ENCODE measurements at places on chromosomes 7 and 10.
A peak's percentile ranks its signal among the peaks of the same experiment; 100 is the strongest.

DNA sequence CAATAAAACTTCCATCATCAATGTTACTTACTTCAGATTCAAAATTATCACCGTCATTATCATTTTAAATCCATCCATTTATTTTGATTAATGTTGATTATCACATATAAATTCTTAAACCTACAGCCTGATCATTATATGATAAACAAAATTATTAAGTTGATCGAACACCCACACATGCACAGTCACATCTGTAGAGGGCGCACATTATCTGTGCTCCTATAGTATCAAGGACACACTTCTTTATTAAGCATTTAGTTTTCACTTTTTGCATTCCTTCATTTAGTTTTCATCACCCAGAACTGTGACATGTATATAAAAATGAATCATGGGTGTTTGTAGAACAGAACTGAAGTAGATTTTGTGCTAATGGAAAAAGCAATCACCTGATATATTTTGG is 26.2 kb upstream of the ZNF716 start:
- DNase-seq, result no peak

- DNase-seq, result no peak
These were observed 237.2 kb downstream of the SKAP2 start for GRCh38 chr7:26627221-26627620.

DNA sequence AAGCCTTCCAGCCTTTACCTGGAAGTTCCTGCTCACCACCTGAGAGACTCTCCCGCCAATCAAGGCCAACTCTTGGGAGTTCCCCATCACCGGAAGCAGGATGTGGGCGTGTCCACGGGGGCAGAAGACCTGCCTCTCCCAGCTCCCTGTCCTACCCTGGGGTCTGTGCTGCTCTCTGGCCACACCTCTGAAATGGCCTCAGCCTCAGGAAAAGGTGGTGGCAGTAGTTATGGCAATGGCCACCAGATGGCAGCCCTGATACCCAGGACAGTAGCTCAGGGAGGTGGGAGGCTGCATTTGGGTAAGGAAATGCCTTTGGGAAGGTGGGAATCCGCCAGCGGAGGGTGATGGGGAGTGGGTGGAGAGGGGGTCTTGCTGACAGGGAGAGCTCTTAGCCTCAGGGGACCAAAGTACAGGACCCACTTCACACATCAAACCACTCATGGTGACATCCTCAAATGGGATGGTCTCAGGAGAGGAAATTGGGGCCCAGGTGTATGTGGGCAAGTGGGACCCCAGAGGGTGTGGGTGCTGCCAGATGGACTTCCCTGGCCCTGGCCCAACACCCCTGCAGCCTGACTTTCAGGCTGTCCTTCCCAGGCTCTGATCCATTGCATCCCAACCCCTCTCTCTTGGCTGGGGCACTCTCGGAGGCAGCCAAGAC is 33.9 kb downstream of the KAZALD1 start:
- DNase-seq, result peak; percentile 50

DNA sequence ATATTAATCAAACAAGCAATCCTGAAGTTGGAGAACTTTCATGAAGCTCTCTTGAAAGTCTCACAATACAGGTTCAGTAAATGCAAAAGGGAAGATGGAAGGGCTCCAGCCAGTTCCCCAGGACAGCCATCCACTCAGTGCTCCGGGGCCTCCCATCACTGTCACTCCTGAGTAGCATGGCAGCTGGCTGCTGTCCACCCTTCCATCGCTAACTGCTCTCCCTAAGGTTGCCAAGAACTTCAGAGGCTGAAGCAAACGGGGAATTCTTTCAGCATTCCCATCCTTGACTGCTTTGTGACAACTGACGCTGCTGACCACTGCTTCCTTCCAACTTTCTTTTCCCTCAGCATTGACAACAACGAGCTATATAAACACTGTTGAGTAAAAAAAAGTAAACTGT is 69.1 kb downstream of the VPS41 start:
- DNase-seq, result no peak

- DNase-seq, result no peak
These were observed 3.4 kb downstream of the BNIP3 start for GRCh38 chr10:131978366-131978765.

GRCh38 chr10:76736815-76737618 is 900.6 kb downstream of the KCNMA1 start:
- DNase-seq, result no peak

- no peak for DNase-seq
These were observed 231.1 kb downstream of the GPR158 start for GRCh38 chr10:25405871-25406270.

GRCh38 chr10:78351809-78352208 is 318.1 kb downstream of the RPS24 start:
- DNase-seq, result no peak

DNA sequence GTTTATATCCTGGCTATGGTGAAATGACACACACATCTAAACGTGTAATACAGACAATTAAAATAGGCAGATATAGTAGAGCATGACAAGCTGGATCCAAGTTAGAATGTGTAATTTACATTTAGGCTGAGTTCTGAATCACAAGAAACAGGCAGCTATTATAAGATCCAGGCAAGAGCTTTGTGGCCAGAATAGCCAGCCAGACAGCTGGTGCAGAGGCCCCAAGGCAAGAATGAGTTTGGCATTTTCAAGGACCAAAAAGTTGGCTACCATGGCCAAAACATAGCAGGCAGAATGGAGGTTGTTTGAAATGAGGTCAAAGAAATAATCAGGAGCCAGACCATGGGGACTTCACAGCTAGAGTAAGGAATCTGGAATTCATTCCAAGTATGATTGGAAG is 281.7 kb downstream of the MTERF1 start:
- no peak for DNase-seq

DNA sequence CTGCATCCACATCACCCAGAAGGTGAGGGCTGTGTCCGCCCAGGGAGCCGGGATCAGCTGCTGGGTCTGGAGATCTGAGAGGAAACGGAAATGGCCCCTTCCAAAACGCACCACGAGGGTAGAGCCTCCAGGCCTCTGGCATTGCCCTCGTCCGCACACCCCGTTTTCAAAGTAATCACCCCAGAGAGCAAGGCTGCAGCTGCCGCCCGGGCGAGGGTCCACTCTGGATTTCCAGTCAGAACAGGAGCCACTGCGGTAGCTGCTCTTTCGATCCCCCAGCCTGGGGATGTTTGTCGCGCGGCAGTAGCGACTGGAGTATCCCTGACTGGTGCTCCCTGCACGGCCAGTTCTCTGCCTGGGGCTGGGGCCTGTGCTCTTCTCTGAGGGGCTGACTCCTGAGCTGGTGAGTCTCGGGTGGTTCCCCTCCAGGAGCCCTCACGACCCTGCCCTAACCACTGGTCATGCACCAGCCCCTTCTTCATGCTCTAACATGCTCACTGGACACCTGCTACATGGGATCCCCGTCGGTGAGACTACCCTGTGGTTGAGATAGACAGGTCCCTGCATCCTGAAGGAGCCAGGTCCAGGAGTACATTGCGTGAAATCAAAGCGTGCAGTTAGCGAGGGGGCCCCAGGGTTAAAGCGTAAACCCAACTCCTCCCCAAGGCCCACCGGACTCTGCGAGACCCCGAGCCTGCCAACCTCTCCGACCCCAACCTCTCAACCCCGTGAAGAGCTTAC is 99.2 kb downstream of the FOXL3 start:
- DNase-seq, result no peak

- peak; percentile 58 for DNase-seq
These were observed 14.7 kb upstream of the MICALL2 start for GRCh38 chr7:1473864-1474512.

DNA sequence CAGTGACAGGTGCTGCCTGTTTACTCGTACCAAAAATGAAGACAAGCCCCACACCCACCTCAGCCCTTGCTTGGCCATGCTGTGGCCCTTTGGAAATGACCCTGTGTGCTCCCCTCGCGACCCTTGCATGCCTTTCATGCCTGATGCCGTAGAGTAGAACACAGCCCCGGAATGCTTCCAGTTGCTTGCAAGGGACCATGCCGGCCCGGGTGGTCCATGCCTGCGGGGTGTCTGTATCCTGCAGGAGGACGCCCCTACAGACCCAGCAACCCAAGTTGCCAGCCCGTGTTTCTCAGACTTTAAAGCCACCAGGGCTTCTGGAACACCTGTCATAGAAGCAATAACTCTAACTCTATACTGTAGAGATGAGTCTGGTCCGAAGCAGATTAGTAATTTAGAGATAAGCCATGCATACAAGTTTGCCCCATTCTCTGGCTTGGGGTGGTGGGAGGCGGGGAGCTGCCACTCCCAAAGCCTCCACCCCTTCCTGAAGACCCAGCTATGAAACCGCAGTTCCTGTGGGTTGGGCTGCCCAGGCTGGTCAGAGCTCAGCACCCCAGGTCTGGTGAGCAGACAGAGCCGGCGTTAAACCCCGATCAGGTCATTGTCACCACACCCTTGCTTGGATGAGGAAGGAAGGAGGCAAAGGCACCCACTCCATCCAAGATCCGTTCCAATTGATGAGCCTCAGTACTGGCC is 143.5 kb downstream of the ADCY1 start:
- no peak for DNase-seq

GRCh38 chr7:127654404-127655394 is 2.7 kb downstream of the SND1 start:
- no peak for DNase-seq

GRCh38 chr10:72000073-72001032 is 36.2 kb downstream of the CHST3 start:
- DNase-seq, result no peak

- DNase-seq, result no peak
These were observed 997 bp downstream of the WDR37 start for GRCh38 chr10:1057106-1057657.

DNA sequence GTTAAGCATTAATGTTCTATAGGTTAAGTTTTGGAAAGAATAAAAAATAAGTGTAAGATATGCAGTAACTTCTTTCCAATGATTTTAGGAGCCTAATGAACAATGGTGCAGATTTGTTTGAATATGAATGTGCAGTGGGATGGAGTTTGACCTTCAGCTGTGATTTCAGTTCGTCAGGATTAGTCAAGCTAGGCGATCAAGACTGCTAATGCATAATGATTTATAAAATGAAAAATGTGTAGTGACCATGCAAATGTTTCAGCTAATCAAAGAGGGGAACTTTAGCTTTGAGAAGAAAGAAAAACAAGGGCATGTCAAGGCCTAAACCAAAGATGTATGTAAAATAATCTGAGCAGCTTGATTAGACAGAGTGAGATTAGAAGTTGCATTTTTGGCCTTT is 208.5 kb downstream of the FOXP2 start:
- peak; percentile 57 for DNase-seq

DNA sequence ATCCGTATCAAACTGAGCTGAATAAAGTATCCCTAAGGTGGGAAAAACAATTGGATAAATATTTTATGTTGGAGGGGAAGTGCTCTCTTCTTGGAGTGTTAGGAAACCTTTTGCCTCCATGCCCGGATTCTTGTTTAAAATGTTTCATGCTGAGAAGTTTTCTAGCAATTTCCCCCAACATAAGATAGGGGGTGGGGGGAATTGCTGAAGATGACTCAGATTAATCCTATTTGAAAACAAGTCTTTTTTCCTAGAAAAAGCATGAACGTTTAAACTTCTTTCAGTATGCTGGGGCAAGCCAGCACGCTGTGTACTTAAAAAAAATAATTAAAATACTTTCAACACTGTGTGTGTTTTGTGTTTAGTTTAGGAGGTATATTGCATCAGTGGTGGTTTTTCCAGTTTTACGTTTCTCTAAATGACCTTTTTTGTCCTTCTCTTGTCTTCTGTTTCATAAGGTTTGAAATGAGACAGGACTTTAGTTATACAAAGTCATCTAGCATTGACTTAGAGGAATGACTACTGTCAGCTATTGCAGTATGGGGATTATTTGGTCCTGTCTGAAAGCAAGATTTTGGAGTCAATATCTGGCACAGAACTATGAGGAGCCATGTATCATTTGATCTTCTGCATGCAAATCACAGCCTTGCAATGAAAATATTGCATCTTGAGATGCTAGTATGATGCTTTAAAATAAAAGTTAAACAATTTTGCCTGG is 295.9 kb downstream of the GATA3 start:
- no peak for DNase-seq

- no peak for DNase-seq
These were observed 31.8 kb downstream of the WDR86 start for GRCh38 chr7:151378011-151378410.

GRCh38 chr7:15801041-15801440 is 114.6 kb upstream of the MEOX2 start:
- DNase-seq, result no peak

DNA sequence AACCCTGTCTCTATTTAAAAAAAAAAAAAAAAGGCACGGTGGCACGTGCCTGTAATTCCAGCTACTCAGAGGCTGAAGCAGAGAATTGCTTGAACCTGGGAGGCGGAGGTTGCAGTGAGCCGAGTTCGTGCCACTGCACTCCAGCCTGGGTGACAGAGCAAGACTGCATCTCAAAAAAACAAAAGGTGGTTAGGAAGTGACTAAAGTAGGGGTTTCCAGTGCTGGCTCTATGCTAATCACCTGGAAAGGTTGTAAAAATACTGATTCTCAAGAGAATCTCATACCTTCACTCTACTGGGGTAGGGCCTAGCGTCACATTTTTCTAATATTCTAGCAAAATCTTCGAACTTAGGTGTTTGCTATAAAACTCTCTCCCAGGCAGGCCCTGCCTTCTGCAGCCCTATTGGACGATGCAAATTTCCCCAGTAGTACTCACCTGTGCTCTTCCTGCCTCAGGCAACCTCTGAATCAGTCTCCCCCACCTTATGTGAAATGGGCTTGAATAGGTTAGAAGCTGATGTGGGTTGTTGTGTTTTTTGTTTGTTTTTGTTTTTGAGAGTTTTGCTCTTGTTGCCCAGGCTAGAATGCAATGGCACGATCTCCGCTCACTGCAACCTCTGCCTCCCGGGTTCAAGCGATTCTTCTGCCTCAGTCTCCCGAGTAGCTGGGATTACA is 3.5 kb downstream of the ZP3 start:
- no peak for DNase-seq

DNA sequence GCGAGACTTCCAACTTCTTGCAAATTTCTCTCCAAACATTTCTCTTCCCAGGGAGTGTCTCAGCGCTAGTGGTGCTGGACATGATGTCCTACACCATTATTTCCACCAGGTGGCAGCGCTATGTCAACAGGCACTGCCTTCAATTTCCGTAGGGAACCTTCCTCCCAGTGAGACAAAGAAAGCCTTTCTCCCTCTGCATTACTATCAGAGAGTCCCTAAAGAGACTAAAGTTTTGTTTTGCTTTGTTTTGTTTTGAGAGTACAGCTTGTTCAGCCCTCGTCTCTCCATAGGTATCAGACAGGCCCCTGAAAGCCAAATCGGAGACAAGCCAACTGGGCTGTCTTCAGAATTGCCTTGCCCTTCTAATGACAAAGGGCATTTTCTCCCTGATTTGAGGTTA is 44.2 kb upstream of the GGCT start:
- DNase-seq, result peak; percentile 81
